ENCODE measurements at places on chromosomes 7 and 10.

GRCh38 chr7:79787623-79788022 lies 334.2 kb upstream of the MAGI2 start:
- DNase-seq: no peak

DNA sequence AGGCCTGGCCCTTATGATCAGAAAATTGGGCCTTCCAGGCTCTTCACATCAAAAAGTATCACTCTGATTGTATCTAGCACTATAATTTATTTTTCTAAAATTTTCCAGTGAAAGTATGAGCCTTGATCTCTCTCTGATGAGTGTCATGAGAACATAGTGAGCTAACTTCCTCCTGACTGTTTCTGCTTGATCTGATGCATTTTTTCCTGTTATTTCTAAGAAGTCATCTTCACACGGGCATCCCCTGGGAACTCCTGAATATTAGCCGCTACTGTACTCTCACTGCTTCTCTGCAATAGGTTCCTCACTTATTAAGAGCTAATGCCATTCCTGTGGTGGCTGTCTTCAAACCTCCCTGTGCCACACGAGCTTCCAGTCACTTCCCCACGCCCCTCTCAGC lies 63.1 kb upstream of the ZPBP start:
- DNase-seq: no peak

- no peak for DNase-seq
These were observed 5.8 kb upstream of the C1GALT1 start for GRCh38 chr7:7176406-7177043.

DNA sequence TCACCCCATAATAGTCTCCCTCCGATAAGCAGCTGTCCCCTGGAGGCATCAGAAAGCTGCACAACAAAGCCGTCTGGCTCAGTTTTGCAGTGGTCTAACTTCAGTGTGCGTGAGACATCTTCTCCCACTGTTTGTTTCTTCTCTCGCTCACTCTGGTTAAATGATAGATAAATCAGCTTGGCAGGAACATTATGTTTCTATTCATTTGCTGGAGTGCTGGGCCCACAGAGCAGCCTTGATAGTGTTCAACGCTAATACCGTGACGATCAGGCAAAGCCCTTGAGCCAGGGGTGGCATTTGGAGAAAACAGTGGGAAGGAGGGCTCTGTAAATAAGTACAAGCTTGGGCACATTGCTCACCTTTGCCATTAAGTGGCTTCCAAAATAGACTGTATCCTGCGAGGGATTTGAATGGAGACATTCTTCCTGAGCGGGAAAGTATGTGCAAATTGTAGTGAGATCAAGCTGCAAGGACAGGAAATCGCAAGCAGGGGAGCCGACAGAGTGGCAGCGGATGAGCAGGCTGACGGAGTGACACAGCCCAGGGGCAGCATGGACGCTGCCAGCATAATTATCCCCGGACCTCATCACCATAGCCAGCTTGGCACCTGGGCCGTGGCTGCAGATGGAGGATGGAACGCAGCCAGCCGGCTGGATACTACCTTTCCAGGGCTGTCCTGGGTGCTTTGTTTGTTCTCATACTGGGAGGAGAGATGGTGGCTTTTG lies 256.8 kb upstream of the FZD8 start:
- DNase-seq: no peak

DNA sequence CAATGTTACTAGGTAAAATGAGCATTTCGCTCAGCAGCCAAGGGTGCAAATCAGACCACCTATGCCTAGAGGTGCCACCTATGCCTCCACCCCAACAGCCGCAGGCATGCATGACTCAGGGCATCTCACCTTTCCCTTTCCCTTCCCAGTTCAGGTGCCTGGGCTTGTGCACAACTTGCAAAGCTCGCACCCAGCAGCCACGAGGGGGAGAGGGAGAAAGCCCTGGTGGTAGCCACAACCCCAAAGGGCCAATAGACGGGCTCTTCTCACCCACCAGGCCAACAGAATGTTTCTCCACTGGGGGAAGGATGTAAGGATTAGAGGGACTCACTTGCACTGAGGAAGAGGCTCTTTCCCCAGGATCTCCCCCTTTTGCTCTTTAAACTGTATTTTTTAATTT lies 462.3 kb upstream of the PCDH15 start:
- no peak for DNase-seq

- DNase-seq: no peak
These were observed 28.3 kb upstream of the LMTK2 start for GRCh38 chr7:98078197-98078870.

GRCh38 chr7:100208911-100209408 lies 10.8 kb upstream of the PVRIG start:
- no peak for DNase-seq

- DNase-seq: no peak
These were observed 9.9 kb downstream of the SOSTDC1 start for GRCh38 chr7:16455591-16455990.

GRCh38 chr7:85262891-85263290 lies 76.0 kb upstream of the SEMA3D start:
- no peak for DNase-seq

- DNase-seq: no peak
These were observed 24.8 kb upstream of the SFMBT2 start for GRCh38 chr10:7435674-7436073.

- no peak for DNase-seq
These were observed 100.1 kb upstream of the TMEM72 start for GRCh38 chr10:44811072-44811471.

GRCh38 chr7:92806496-92806895 lies 29.9 kb downstream of the CDK6 start:
- DNase-seq: no peak

- DNase-seq: no peak
These were observed 63.2 kb downstream of the PRPF18 start for GRCh38 chr10:13649844-13650520.

DNA sequence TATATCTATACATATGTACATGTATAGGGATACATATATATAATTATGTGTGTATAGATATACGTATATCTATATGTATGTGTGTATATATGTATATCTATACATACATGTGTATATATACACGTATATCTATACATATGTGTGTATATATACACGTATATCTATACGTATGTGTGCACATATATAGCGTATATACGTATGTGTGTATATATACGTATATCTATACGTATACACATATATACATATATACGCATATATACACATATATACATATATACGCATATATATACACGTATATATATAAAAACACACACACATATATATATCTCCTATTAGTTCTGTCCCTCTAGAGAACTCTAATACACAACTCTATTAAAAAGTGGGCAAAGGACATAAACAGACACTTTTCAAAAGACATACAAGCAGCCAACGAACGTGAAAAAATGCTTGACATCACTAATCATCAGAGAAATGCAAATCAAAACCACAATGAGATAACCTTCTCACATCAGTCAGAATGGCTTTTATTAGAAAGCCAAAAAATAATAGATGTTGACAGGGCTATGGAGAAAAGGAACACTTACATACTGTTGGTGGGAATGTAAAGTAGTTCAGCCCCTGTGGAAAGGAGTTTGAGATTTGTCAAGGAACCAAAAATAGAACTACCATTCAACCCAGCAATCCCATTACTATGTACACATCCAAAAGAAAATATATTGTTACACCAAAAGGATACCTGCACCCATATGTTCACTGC lies 22.0 kb upstream of the TMEM120A start:
- no peak for DNase-seq

- DNase-seq: no peak
These were observed 101.9 kb downstream of the MICU1 start for GRCh38 chr10:72523932-72524396.

GRCh38 chr7:143258831-143259230 lies 4.4 kb upstream of the GSTK1 start:
- DNase-seq: no peak

GRCh38 chr7:123324283-123324682 lies 124.5 kb upstream of the SLC13A1 start:
- no peak for DNase-seq

GRCh38 chr7:36526863-36527548 lies 137.3 kb downstream of the ANLN start:
- DNase-seq: no peak

- DNase-seq: no peak
These were observed 48.6 kb downstream of the FBXW4 start for GRCh38 chr10:101646364-101646763.

DNA sequence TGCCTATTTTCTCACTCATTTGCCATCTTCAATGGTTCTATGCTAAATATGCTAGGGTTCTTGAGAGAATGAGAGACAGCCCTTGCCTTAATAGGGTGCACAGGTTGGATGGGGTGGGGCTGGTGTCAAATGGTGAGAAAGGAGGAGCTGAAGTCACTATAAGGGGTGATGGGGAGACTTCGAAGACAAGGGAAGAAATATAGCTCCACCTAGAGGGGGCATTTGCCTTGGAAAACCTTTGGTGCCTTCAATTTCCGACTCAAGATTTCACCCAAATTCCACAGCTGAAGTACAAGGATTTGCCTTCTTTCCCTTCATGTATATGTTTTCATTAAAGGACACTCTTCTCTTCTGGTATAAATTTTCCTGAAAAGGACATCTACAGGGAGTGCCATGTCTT lies 5.6 kb downstream of the PTN start:
- no peak for DNase-seq

- no peak for DNase-seq
These were observed 45.3 kb downstream of the SHOC2 start for GRCh38 chr10:110964681-110965080.

- no peak for DNase-seq
These were observed 589.9 kb upstream of the MGMT start for GRCh38 chr10:128877141-128877540.

- no peak for DNase-seq
These were observed 653.7 kb upstream of the ZWINT start for GRCh38 chr10:57014758-57015157.

DNA sequence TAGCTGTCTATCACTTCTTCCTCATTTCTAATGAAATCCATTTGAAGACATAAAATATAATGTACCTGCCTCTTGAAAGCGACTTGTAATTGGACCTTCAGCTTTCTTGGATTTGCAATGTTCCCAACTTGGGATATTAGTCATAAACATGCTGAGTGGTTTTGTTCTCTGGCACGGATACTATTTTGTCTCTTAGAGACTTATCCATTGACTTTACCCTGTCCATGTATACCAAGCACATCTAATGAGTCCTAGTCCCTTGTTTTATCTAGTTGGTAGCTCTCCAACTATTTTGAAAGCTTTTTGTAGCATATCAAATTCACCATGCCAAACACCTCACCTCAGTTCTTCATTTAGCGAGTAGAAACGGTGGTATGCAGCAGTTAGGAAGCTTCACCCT lies 18.9 kb downstream of the PLEKHS1 start:
- no peak for DNase-seq

GRCh38 chr7:96040250-96040772 lies 268.0 kb downstream of the DYNC1I1 start:
- no peak for DNase-seq

DNA sequence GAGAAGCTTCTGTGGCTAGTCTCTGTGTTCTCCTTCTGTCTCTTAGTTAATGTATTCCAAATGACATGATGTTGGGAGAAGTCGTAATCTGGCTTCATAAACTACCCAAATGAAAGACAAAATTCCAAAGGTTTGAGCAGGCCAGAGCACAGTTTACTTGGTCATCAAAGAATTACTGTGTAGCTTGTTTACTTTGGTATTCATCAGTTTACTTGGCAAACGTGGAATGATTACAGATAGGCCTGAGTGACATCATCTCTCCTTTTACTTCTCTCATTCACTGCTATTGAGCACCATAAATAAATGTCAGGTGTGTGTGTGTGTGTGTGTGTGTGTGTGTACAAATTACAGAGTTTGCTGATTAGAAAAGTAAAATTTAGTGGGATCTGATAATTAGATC lies 327.3 kb downstream of the PHTF2 start:
- no peak for DNase-seq

- no peak for DNase-seq
These were observed 81.2 kb downstream of the SLC16A9 start for GRCh38 chr10:59628456-59628855.

- no peak for DNase-seq
These were observed 256.3 kb upstream of the CSTF2T start for GRCh38 chr10:51955696-51956095.

DNA sequence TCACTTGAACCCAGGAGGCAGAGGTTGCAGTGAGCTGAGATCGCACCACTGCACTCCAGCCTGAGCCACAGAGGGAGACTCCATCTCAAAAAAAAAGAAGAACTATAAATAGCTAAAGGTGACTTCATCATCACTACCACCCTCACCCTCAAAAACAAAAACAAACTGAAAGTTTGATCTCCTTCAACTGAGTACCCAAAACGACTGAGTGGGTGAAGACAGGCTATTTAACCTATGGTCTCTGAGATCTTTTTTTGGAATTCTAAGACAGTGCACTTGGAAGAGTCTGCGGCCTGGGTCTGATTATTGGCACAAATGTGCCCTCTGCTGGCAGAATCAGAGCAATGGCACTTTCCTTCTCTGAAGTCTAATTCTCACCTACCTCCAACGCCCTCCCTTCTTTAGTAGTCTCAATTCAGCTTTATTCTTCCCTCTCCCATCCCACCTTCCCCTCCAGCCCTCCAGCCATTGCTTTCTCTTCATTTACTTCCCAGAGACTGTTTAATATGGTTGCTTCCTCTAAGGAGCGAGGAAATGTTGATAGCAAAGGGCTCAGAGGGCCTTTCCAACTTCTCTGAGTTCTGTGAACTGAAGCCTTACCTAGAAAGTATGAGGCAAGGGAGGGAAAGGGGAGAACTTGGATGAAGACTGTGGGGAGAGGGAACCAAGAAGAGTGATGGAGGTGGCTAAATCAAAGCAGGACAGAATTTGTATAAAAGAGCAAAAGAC lies 2.9 kb upstream of the MYOZ1 start:
- DNase-seq: peak; percentile 20

- DNase-seq: no peak
These were observed 120.1 kb upstream of the CHST15 start for GRCh38 chr10:124213471-124213870.

GRCh38 chr10:29377333-29377961 lies 88.6 kb downstream of the LYZL1 start:
- DNase-seq: no peak

DNA sequence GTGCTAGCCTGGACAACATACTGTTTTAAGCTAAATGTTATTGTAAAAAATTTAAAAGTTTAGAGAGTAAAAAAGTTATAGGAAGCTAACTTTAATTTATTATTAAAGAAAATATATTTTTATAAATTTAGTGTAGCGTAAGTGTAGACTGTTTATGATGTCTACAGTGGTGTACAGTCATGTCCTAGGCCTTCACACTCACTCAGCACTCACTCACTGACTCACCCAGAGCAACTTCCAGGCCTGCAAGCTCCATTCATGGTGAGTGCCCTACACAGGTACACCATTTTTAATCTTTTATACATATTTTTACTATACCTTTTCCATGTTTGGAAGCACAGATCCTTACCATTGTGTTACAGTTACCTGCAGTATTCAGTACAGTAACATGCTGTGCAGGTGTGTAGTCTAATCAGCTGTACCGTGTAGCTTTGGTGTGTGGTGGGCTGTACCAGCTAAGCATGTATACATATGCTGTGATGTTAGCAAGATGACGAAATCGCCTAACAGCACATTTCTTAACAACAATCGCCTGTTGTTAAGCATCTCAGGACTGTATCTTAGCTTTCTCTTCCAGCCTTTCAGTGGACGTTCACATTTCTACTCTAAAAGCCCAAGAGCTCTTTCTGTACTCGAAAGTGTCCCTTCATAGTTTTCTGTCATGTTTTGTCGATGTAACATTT lies 12.5 kb downstream of the RNF32 start:
- no peak for DNase-seq
